ENCODE measurements at places on chromosomes 16 and 17. TPM values are rescaled to one million over a fixed set of nuclear protein-coding genes. Genes with fewer than 3 reads are reported as not detected.
A peak's percentile ranks its signal among the peaks of the same experiment; 100 is the strongest.

DNA sequence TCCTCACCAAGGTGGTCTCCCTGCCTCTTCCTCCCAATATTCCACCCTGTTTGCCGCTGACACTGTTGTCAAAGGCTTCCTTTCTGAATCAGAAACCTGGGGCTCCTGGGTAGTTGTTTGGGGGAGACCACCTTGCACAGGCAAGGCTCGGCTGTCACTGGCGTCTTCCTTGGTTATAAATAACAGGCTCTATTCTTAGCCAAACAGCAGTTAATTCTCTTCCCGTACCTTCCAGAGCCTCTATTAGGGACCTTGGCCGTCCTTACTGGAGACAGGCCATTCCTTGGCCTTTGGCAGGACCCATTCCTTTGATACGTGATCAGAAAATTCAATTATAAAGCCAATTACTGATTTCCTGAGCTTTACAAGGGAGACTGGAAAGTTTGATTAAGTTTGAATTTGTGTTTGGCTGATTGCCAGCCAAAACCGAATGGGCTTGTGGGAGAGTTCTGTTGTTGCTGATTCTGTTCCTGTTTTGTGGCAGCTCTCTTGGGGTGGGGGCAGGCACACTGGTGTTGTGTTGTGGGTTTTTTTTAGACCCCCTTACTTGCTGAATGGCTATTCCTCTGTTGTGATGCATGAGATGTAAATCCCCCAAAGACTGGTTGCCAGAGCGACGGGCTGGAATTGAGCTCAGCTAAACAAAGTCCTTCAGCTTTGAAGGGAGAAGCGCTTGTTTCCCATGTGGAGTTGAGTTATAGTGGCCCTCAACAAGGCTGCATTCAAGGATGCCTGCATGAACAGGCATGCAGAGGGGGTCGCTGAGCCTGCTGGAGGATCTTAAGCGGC, 104.6 kb downstream of the GNAO1 start:
- DNase-seq, result no peak

DNA sequence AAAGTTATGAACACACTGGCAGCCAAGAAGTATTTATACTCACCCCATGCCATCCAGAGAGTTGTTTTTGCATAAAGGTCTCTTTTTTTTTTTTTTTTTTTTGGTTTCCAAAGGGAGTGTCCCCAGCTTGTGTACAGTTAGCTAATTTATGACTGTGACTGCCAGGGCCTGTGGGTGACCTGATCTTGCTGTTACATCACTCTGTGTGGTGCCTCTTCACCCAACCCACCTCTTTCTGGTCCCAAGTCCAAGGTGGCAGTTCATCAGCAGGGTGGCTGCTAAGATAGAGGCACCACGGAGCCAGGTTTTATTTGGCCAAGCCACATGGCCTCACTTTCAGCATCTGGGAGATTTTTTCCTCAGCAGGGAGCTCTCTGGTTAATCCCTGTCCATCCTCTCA, at the start of gene NOS2:
Gene NOS2 (minus strand): TSS at position 8 of the 400 bp plus-strand sequence. CDS start 1,720 bp downstream, outside the sequence.
- no peak for DNase-seq

DNA sequence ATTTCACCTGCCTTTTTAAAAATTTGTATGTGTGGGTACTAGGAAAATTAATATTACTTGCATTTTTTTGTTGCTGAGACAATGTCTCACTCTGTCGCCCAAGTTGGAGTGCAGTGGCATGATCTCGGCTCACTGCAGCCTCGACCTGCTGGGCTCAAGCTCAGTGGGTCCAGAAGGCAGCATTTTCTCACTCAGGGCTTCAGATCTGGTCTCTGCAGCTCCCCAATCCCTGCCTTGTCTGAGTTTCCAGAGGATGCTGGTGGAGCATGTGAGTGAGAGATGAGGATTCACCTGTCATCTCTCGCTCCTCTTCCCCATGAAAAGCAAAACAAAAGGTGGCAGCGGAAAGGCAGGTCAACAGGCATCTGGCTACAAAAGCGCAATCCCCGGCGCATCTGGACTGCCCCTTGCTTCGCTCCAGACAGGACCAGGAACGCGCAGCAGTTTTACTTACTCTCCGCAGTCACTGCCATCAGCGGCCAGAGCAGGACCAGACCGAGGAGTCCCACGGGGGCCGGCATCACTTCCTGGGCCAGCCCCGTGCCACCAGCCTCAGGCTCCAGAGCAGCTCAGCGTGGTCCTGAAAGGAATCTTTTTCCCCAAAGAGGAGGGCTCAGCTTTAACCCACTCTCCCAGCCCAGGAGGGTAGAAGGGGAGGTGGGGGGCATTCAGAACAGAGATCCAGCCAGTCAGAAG, 59.9 kb downstream of the LITAF start:
- DNase-seq, result peak; percentile 51

SCARF1 gene
- total RNA-seq, result 2.1 TPM

PRCD gene
- 0.46 TPM for total RNA-seq

GAST gene
- total RNA-seq, result not detected

All from H9 (cell line).